M059J (cell line): ENCODE measurements at places on chromosomes 6 and 20. TPM values are rescaled to one million over a fixed set of nuclear protein-coding genes. Genes with fewer than 3 reads are reported as not detected.

GRCh38 chr6:15751721-15752350, 89.0 kb upstream of the DTNBP1 start:
- DNase-seq: peak; percentile 21

DNA sequence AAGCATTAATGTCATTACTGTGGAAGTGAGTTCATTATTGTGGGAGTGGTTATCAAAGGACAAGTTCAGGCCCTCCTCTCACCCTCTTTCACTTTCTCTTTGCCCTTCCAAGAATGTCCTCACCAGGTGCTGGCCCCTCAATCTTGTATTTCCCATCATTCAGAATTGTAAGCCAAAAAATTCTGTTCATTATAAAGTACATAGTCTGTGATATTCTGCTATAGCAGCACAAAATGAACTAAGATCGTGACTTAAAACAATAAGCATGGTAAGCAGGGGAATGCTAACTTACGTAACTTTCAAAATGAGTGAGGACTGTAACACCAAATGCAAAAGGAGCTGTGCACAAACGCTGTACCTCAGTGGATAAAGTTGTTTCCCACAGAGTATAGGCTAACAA, 515.7 kb upstream of the BTBD3 start:
- peak; percentile 62 for DNase-seq

DNA sequence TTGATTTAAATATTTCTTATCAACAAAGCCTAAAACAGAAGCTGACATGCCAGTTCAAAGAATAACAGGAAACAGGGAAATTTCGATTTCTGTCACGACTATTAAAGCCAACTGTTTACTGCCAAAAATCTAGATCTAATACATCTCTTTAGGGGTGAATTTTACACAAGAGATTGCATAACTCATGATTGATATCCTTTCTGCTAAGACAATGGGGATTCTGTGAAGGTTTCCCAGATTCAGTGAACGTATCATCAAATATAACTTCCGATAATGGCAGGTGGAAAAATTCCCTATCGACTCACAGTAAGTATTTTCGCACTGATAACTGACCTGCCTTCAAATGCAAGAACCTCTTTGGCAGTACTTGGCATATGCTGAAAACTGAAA, 42.9 kb downstream of the NHSL1 start:
- no peak for DNase-seq

ACTL10 gene
- not detected in 2 replicates for total RNA-seq

SLC26A8 gene
- total RNA-seq: 0.10 TPM in 1 of 2 replicates, not detected in the other
